ENCODE measurements at places on chromosomes 2 and 18.

- no peak for DNase-seq
Measured at GRCh38 chr18:43620936-43621335, 343.6 kb upstream of the SYT4 start.

- DNase-seq, result no peak
Measured at GRCh38 chr2:223925106-223925505, 20.0 kb downstream of the WDFY1 start.

GRCh38 chr2:142174176-142174575 lies 43.4 kb upstream of the LRP1B start:
- no peak for DNase-seq

- DNase-seq, result no peak
Measured at GRCh38 chr18:9992300-9992972, 78.6 kb downstream of the VAPA start.

GRCh38 chr2:163756588-163756987 lies 20.8 kb upstream of the FIGN start:
- no peak for DNase-seq

DNA sequence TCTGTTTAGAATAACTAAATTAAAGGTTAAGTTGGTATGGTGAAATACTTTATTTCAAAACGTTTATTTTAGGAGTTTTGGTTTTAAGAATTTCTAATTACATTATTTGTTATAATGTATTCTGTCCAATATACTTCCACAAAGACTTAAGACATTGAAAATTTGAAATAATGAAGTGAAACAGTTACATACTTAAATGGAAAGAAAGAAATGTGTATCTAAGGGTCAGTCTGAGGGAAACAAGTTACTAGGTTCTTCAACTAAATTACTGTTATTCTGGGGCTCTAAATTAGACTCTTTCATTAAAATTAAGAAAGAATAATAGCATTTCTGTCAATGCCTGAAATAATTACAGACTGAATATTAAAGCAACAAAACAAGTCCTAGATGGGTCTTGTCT lies 7.7 kb downstream of the HTR2B start:
- DNase-seq, result no peak

DNA sequence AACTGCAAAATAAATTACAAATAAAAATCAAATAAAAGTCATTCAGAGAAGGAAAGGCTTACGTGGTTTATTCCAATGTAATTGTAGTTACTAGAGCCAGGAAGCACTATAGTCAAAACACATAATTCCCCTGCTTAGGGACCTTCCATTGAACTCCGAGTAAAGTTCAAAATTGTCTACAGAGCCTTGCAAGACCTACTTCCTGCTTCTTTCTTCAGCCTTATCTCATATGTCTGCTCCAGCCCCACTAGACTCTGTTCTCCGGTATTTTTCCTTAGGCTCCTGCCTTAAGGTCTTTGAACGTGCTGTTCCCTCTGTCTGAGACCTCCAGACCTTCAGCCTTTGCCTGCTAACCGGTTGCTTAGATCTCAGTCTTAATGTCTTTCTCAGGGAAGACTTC lies 104.3 kb downstream of the ARL6IP6 start:
- no peak for DNase-seq

- no peak for DNase-seq
Measured at GRCh38 chr18:48638896-48639771, 100.3 kb downstream of the CTIF start.

- no peak for DNase-seq
Measured at GRCh38 chr2:64422466-64422865, 31.5 kb upstream of the LGALSL start.

DNA sequence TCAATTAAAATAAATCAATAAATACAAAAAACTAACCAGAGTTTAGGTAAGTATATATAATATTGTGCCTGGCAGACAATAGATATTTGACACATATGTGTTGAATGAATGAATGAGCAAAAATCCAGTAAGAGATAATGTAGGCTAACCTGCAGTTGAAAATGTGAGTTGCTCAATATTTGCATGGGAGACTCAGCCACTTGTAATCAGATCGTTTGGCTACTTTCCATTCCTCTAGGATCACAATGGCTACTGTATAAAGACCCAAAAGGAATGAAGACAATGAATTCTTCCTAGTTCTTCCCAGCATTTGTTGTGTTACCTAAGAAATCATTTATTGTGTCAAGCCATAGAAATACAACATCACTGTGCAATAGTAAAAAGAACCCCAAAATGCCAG lies 25.3 kb downstream of the PIEZO2 start:
- no peak for DNase-seq

DNA sequence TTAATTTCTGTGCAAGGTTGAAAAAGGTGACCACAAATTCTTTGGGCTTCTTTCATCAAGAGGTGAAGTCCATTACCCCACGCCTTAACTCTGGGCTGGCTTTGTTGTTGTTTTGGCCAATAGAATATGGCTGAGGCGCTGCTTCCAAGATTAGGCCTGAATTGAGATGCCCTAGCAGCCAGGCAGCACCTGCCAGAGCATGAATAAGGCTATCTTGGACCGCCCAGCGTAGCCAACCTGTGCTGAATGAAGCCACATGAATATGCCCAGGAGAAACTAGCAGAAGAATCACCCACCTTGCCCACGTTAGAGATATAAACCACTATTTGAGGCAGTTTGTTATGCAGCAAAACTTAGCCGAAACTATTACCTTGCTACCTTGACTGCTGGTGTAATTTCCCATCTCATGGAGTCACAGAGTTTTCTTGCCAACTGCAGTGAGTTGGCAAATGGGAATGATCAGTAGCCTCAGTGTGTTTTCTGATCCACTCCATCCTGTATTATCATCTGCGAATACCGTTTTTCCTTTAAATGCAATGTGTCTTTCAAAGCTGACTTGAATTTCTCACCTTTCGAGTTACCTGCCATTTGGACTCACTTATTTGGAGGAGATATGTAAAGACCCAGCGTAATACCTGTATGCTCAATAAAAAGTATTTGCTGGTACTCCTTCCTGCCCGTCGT lies 679 bp downstream of the TSGA10 start:
- no peak for DNase-seq

DNA sequence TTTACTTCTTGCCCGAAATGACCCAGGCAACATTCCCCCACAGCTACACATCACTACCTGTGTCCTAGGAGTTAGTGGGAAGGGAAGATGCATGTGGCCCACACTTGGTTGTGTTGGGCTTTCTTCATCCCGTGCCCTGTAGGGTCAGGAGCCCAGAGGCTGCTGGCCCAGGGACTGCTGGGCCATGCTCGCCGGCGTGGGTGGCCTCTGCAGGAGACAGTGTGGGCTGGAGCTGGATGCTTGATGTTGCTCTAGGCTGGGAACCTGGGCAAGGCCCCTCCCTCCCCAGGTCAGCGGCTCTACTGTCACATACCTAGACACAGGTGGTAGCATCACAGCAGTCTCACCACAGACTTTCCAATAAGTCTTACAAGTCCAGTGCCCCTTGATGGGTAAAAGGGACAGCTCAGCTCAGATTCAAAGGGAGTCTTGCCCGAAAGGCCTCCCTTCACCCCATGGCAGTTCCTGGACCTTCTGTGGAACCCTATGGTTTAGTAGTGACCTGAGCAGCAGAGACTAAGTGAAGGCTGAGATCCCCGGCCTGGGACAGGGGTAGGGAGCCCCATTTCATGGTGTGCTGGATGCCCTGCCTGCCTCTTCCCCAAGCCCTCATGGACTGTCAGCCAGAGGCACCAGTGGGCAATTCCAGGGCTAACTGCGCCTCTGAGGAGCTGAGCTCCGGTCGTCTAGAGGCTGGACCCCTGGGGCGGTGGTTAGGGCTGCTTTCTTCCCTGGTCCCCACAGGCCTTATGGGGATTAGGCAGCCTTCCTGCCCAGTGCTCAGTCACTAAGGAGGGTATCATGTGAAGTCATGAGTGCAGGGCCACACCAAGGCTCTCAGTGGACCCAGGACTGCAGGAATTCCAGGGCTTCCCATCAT lies 45.4 kb upstream of the FAHD2A start:
- no peak for DNase-seq

GRCh38 chr2:73176881-73177644 lies 25.3 kb upstream of the NOTO start:
- DNase-seq, result peak; percentile 68

DNA sequence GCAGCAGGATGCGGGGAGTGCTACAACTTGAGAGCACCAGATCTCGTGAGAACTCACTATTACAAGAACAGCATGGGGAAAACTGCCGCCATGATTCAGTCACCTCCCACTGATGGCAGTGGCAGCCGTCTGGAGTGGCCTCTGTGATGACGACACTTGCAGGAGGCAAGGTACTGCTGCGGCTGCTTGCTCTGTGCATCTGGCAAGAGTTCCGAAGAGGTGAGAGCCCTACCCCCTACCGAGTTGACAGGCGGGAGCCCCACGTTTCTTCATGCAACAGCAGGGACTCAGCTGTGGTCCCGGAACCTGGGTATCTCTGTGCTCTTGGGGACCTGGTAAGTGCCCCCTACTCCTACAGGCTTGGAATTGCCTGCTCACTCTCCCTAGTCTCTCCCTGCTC lies 1672.7 kb upstream of the TMEFF2 start:
- no peak for DNase-seq

- DNase-seq, result no peak
Measured at GRCh38 chr2:157327200-157327599, 1.6 kb upstream of the ERMN start.

DNA sequence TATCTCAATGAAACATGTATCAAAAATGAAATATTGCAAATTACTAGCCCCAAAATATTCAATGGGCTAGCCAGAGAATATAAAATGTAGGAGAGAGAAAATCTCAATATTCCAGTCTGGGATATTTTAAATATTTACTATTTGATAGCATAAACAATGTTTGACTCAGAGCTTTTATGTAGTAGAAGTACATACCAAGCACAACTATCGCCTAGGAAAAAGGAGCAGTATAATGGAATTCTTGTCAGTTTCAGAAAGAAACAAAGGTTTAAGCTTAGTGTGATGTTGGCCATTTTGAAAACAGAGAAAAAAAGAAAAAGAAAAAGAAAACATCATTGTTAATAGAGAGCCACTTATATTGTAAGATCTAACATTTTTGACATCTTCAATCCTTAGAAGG lies 1961.9 kb upstream of the CELF4 start:
- no peak for DNase-seq

- no peak for DNase-seq
Measured at GRCh38 chr2:229170916-229171315, 100.2 kb downstream of the PID1 start.

DNA sequence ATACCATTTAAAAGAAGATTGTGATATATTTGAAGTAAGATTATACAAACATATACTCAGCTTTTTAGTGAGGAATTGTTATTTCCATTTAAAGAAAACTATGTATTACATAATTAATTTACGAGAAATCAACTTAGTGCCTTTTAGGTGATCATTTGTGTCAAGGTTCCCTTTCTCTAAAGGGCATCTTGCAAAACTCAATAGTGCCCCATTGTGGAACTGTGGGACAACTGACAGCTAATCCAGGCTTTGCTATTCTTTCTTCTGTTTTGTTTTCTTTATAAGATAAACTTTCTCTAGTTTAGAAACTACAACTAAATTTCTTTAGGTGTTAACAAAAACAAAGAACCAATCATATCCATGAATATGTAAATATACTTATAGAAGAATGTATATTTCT lies 24.3 kb upstream of the VIT start:
- DNase-seq, result no peak

DNA sequence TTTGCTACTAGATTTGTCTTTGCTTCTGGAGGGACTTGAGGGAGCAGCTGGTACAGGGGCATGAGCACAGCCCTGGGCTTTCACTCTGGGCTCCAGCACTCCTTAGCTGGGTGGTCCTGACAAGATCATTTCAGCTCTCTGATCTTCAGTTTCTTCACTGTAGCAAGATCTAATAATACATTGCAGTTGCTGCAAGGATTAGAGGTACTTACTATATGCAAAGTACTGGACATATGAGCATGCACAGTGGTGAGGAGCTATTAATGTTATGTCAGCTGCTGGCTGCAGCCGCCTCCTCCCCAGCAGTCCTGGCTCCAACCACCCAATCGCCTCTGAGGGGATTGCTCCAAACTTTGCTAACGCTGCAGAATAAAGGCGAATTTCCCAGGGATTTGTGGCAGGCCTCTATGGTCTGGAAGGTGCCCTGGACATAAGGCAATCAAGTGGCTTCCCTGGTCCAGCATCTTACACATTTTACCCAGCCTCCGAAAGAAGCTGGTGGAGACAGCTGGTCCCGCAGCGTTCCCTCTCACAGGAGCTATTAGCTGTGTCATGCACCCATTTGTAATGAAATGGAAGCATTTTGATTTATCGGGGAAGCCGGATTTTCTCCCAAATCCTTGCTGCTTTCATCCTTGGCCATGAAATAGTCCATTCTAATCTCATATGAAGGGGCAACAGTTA lies 96.7 kb downstream of the RHOB start:
- DNase-seq, result no peak

DNA sequence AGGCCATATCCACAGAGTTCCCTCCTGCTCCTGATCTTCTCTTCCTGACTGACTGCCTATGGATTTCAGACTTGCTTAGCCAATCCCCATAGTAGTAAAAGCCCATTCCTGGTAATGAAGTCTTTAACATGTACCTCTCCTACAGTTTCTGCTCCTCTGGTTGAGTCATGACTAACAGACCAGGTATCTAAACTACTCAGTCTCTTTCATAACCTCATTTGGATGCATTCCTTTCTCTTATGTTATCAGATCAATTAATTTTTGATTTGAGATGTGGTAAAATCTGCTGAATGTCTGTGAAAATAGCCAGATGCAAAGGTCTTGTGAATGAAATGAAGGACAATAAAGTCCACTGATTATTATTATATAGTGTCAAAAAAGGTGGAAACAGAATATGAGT lies 198.0 kb downstream of the NBAS start:
- no peak for DNase-seq

DNA sequence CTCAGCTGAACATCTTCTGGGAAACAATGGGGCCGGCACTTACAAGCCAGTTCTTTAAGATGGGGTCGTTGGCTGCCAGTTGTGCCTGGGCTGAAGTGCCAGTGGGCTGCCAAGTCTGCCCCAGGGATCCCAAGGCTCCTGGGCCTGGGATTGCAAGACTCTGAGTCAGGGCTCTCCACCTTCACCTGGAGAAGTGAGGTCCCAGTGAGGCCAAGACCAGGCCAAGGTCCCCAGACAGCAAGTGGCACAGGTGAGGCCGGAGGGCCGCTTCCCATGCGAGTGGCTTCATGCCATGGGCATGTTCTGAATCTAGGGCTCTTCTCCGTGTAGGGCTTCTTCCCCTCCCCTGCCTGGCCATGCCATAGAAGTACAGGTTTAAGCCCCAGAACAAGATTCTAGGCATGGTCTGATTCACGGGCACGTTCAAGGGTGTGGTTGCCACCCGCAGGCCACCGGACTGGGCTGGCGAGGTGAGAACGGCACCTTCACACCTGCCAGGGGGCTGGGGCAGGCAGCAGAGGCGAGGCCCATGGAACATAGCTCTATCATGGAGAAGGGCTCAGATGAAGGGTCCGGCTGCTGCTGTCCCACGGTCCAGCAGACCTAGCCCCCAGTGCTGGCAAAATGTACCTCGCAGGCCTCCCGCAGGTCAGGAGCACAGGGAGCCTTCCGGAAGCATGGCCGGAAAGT lies 36.4 kb downstream of the TWIST2 start:
- DNase-seq, result no peak

GRCh38 chr18:404061-404636 lies 96.4 kb downstream of the COLEC12 start:
- no peak for DNase-seq

GRCh38 chr2:233013027-233013461 lies at the start of gene NGEF:
Gene NGEF, minus strand, starts transcription at chr2:233013256. Its CDS starts 38,366 bp downstream, at chr2:232974890.
- DNase-seq, result no peak

- no peak for DNase-seq
Measured at GRCh38 chr18:8142131-8142711, 467.0 kb upstream of the RAB12 start.

GRCh38 chr2:204260162-204260877 lies 285.0 kb upstream of the PARD3B start:
- DNase-seq, result no peak

GRCh38 chr2:86286516-86286915 lies 50.9 kb downstream of the REEP1 start:
- no peak for DNase-seq

Measured in activated CD4-positive, CD25-positive, alpha-beta regulatory T cell treated with anti-CD3 and anti-CD28 coated beads, Interleukin-2, amount 50 U/mL, for 16 hours (primary cell).